NCI-H524 treated with DMSO at 0.1 percent for 48 hours (cell line): ENCODE measurements at places on chromosomes 7 and 10.

- no peak for DNase-seq
These were observed 17.7 kb upstream of the NRP1 start for GRCh38 chr10:33352175-33352574.

GRCh38 chr7:159008417-159008816, 136.2 kb downstream of the VIPR2 start:
- no peak for DNase-seq

- no peak for DNase-seq
These were observed 45.8 kb upstream of the SKAP2 start for GRCh38 chr7:26910221-26910620.

DNA sequence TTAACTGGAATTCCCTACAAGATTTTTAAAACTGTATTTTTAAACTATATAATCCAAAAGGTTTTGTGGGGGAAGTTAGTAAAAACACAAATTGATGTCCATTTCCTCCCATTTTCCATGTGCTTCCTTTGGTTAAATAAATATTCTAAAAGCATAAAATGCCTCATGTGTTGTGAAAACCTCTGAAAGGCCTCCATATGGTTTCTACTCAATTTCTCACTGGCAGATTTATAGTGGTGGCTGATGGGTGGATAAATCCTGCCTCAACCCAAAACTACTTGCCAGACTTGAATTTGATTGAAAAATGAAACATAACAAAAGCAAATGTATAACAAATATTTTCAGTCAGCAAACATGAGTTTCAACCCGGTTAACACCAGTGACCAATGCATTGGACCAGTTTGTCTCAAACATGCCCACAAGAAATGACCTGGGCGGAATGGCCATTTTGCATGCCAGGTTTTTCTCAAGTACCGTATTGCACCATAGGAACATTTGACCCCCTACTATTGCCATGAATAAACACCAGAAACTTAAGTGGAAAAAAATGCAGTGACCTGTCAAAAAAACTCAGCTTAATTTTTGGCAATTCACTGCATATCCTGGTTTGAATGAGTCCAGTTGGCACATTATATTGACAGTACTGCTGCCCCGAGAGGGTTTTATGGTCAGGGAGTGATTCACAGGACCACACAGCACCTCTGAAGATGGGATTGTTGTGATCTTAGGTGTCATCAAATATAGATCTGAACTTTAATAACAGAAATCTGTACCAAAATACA, 454.6 kb upstream of the ANKRD30A start:
- no peak for DNase-seq

DNA sequence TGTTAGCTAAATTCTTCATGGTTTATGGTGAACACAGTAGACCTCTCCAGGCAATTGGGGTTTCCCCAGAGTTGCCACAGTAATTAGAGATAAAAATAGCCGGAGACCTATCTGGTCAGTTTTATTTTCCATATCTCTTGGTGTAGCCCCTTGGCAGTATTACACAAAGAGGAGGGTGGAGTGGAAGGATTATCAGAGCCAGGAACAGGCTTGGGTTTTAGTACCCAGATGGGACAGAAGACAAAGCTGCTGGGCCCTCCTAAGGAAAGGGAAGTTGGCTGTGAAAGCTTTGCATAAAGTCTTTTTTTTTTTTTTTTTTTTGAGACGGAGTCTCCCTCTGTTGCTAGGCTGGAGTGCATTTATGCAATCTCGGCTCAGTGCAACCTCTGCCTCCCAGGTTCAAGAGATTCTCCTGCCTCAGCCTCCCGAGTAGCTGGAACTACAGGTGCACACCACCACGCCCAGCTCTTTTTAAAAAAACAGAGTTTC, 9.7 kb downstream of the ZSCAN21 start:
- no peak for DNase-seq

- DNase-seq = no peak
These were observed 177.3 kb downstream of the DKK1 start for GRCh38 chr10:52491246-52491995.

DNA sequence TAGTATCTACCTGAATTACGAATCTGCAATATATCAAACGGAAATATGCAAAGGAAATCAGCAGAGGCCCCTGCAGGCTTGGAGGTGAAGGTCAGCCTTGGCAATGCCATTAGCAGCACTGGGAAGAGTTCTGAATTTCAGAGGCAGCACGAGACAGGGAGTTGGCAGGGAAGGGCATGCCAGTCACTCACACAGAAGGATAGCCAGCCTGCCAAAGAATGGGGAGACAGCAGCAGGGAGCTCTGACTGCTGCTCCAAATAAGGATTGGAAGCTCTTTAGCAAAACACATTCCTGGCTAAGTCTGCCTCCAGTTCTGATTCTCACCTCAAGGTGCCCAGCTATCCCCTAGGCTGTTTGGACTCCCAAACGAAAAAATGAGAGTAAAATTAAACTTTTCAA, 188.0 kb downstream of the PDE1C start:
- DNase-seq = no peak

GRCh38 chr10:117086546-117086945, 51.5 kb downstream of the VAX1 start:
- no peak for DNase-seq

- no peak for DNase-seq
These were observed 7.3 kb downstream of the TFPI2 start for GRCh38 chr7:93883078-93883916.

- DNase-seq = no peak
These were observed 4.9 kb upstream of the FOXP2 start for GRCh38 chr7:114409750-114410149.

GRCh38 chr7:100132697-100133151, 6.0 kb downstream of the MBLAC1 start:
- no peak for DNase-seq

DNA sequence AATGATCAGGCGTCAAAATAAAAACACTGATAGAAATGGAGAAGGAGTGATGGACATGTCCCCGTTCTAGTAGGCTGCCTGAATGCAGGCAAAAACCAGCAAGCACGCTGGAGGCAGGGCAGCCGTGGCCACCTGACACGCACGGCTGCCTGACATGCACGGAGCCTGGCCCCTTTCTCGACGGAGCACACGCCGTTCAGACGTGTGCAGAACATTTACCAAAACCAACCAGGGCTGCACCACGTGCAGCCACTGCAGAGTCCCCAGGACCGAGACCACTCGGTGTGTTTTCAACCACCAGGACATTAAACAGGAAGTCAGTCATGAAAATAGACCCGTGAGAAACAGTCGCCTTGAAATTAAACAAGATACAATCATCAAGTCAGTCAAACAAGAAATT, 61.9 kb upstream of the NKX6-2 start:
- DNase-seq = no peak

DNA sequence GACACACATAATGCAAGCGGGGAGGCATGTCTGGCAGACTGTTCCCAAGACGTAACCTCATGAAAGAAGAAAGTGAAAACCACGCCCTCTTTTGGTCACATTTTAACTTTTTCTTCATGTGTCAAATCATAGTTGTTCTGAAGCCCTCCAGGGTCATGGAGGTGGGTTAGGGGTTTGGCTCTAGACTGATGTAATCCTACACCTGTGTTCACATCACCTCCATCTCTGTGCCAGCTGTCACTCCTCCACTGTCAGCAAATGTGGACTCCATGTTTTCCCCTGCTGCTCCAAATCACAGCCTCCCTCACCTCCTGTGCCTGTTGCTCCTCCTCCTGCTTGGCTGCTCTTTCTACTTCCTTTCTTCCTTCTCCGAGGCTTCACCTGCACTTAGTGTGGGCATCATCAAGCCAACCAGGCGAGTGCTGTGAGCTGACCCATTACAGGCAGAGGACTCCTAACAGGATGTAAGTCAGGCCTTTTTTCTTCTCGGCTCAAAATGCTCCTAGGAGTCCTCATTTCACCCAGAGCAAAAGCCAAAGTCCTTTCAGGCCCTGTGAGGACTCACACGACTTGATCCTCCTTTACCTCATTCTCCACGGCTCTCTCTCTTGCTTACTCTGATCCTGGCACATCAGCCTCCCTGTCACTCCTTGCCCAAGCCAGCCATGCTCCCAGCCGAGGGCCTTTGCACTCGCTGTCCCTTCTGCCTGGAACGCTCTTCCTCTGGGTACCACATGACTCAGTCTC, 66.4 kb upstream of the IFRD1 start:
- peak; percentile 7 for DNase-seq

DNA sequence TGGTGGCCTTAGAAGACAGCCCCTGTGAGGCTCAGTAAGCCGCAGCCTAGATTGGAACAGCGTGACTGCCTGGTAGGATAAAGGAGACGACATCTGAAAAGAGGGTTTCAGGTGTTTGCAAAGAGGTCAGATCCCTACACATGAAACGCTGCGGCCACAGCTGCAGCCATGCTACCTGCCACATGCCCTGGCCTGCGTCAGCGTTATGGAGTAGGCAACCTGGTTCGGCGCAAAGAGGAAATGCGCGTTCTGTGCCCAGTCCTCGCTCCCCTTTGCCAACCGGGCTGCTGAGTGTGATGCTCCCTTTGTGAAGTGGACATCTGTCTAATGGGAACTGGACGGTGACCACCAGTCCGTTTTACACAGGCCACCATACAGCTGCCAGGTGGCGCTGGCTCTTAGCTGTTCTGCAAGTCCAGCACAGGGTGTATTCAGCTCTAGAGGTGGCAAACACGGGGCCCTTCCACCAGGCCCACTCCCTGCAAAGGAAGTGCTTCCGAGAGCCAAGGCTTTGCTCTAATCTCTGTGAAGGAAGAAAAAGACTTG, 160.3 kb downstream of the CELF2 start:
- DNase-seq = no peak

GRCh38 chr10:63661347-63661746, 140.1 kb downstream of the REEP3 start:
- DNase-seq = no peak

GRCh38 chr7:157139810-157140510, 1.2 kb downstream of the UBE3C start:
- no peak for DNase-seq

DNA sequence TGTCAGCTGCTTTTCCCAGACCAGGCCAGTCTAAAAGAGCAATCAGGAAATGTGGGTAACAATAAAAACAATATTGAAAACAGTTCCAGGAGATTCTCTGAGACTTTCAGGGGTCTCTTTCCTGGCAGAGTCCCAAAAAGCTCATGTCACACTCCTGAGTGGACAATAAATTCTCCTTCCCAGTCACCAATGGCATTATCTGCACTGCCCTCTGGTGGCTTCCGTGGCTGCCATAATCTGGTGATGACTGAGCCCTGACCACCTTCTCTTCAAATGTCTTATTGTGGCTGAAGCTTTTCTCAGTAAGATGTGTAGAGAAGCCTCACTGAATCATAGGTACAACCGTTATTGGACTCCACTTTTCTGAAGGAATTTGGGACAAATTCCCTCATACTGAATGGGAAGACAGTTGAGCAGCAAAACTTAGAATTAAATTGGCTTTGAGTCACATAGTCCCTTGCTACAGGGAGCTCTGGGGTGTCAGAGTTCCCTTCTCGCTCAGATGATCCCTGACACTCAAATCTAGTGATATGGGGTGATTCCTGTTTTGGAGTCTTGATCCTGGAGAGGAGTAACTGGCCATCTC, 24.4 kb upstream of the ASAH2 start:
- no peak for DNase-seq

DNA sequence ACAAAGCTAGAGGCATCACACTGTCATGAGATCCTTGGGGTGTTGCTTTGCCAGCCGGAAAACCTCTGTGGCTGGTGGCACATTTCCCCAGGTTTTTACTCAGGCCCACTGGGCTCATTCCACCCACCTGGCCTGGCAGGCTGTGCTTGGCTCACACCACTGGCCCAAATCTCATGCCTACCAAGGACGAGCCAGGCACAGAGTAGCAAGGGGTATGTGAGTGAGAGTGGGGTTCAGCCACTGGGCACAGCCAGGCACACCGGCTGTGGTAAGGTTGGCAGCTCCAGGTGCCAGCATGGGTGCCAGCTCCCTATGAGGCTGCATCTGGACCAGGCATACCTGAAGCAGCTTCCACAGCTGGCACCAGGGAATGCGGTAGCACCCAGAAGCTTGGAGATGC, 21.4 kb downstream of the STEAP1 start:
- DNase-seq = no peak

GRCh38 chr10:74234569-74234968, 83.5 kb downstream of the ADK start:
- no peak for DNase-seq

DNA sequence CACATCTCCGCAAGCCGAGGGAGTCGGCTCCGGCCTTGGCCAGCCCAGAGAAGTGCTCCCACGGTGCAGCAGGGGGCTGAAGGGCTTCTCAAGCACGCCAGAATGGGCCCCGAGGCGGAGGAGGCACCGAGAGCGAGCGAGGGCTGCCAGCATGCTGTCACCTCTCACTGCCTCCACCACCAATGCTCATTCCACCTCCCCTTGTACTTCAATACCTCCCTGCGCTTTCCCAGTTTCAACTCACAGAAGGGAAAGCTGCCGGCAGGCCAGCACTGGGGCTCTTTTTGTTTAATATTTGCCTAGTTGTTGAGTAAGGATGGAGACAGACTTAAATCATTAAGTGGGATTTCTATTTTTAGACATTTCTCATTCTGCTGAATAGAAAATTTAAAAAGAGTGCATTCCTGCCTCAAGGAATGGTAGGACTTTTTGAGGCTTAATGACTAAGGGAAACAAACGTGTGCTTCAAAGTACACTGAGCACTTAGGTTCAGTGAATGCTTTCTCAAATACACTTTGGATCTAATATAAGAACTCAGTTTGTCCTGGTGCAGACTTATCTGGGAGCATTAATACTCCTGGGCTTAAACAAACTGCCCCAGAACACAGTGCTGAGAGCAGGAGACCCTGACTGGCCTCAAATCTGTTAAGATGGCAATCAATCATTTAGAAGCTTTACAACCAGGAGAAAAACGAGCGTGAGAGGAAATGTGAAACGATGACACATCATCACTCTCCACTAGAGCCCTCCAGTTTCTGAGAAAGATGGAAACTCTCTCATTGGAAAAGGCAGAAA, 131.2 kb downstream of the RALA start:
- DNase-seq = no peak

DNA sequence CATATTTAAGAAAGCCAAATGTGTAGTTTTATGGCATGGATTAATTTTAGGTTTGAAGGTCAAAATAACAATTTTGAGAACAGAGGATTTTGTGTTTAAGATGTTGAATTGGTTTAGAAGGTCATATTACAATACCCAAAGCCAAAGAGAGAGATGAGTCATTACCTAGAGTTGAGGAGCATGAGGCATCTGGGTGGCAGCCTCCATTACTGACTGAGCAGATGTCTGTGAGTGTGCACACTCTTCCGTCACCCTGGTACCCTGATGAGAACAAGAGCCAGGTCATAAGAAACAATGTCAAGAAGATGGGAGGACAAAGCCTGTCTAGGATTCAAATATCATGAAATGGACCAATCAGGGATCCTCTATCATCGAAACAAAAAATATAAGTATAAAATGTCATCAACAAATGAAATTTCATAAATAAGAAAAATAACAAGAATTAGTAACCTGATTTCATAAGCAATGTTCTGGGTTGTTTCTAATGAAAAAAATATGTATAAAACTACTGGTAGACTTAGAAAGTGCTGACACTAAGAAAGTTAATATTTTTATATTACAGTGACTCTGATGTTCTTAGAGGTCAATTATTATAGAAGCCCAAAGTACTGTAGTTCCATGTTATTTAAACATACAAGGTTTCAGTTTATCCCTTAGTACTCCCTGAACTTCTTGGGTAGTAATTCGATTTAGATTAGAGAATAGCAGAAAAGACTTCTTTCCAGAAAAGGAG, 20.0 kb downstream of the CUBN start:
- DNase-seq = no peak
